ENCODE measurements at places on chromosomes 3 and 15.

DNA sequence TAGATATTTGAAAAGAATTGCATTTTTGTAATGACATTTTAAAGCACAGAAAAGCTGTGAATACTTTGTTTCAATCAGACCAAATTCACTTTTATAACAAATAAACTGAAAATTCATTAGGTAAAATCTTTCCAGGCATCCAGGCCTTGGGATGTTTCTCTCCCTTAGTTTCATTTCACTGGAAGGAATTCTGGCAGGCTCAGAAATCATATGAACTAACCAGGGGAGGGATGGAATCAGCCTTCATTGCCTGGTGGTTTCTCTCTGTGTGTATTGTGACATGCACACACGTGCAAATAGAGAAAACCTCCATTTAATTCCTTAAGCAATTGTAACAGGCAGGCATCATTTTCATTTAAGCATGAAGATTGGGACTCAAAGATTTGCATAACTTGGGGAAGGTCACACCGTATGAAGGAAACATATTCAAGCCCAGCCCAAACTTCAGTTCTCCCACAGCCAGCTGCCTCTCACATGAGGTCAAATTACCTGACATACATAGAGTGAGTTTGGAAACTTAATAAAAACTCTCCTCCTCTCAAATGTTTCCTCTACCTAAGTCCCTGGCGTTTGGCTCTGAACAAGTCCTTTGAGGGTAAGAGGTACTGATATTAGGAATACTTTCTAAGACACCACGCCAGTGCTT is 376.1 kb upstream of the MCTP2 start:
- DNase-seq: no peak

DNA sequence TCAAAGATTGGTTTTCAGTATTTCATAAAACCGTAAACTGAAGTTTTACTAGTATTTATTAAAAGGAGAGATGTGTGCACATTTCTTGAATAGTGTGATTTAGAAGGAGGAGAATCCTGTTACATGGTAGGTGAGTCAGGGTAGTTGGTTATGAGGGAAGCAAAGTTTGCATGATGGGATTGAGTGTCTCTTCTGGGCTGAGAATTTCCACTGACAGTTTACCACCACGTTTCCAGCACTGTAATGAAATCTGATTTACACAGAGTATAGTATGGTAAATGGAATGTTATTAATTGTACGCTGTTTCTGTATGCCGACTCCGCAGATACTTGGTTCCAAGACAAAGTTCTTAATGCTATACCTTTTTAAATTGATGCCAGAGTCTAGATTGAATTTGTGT is 1.6 kb downstream of the NECTIN3 start:
- DNase-seq: no peak

DNA sequence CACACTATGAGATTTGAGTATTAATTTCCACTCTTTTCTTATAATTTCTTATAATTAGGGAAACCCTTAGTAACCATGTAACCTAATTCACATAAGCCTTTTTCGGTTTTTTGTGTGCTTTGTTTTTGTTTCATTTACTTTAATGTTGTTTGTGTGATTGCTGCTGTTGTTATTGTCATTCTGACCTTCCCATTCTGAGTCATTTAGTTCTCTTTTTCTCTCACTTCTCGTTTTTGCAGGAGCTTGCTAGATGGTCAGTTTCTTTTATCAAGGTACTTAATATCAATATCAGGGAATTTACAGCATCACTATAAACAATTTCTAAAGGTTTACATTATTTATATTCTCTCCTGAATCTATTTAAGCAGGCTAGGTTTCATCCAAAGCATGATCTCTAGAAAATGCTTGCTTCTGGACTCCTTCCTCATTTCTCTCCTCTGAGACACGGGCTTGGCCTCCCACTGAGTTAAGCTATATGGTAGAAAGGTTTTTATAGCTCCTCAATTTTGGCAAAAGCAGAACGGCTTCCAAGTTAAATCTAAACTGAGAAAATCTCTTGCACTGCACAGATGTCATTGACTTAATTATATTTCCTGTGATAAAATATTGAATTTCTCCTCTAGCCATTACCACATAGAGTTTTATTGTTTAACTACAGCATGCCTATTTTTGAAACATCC is 534.2 kb downstream of the NSUN3 start:
- no peak for DNase-seq

GRCh38 chr3:52374173-52374572 is 58.1 kb downstream of the DNAH1 start:
- DNase-seq: no peak

All from NCI-H524 (cell line).